ENCODE measurements at places on chromosomes 16 and 17.
A peak's percentile ranks its signal among the peaks of the same experiment; 100 is the strongest.

- DNase-seq: no peak
Observed at GRCh38 chr16:83517398-83517797, 290.4 kb upstream of the HSBP1 start.

- no peak for DNase-seq
Observed at GRCh38 chr17:21061971-21062526, 19.2 kb upstream of the USP22 start.

DNA sequence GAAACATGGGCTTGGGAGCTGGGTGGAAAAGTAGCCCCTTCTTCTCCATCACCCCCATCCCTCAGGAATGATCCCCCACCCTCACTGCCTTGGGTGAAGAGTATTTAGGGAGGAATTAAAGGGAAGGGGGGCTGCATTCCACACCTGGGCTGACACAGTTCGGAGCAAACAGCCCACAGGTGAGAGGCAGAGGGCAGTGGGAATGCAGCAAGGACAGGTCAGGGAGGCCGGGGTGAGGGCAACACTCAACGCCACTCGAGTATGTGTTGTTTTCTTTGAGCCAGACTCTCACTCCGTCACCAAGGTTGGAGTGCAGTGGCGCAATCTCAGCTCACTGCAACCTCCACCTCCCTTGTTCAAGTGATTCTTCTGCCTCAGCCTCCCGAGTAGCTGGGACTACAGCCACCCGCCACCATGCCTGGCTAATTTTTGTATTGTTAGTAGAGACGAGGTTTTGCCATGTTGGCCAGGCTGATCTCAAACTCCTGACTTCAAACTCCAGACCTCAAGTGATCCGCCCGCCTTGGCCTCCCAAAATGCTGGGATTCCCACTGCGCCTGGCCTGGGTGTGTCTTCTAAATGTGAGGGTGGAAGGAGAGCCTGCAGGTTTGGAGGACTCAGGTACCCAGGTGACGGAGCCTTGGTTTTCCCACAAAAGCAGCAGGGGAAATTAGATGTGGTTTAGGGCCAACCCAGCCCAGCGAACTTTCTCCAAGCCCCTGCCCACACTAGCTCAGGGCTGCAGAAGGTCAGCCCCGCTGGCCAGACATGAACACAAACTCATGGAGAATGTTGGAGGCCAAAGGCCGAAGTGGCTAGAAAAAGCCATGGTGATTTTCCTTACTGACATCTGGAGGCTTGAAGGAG lies 21.2 kb upstream of the ITGA3 start:
- no peak for DNase-seq

DNA sequence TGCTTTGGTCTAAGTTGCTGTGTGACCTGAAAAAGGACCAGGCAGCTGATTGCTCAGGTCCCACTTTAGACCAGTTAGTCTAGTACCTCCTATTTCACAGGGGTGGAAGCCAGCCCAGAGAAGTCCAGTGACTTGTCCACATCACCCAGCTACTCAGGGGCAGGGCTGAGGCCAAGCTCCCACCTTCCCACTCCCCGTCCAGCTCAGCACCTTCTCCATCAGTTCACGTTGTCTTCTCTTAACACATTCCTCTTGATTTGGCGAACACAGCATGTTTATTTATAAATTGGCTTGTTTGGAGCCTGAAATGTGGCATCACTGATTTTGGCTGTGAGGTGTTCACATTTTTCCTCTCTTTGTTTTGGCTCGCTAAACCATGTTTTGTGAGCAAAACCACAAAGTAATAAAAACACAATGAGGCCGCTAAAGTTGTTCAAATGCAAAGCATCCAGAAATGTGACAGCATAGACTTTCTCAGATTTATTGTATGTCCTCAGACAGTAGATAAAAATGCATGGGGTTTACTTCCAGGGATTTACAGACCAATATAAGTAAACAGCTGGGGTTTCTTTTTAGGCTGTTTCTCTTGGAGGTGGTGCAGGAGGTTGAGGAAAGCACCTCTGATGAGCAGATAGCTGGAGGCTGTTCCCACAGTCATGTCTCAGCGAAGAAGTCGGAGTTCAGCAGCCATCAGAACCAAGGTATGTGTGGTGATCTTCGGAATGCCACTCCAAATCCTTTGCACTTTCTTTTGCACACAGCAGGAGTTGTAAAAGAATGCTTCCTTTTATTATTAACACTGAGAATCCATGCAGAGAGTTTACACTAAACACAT lies 88.4 kb downstream of the PLXDC1 start:
- no peak for DNase-seq

DNA sequence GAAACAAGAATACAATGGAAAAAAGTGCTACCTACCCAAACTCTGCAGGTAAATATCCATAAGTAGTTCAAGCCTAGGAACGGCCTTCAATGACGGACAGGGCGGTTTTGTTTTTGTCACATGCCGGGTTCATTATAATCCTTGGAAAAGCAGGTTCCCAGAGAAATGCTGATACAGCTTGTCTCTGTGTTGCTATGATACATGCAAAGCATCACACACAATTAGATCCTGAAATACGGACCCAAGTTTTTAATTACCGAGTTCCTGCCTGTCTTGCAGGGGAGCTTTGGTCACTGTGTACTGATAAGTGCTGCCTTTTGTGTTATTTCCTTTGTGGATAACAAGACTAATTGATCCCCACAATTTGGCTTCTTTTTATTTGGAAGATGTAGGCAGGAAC lies 217.4 kb downstream of the HAPSTR1 start:
- DNase-seq: no peak

DNA sequence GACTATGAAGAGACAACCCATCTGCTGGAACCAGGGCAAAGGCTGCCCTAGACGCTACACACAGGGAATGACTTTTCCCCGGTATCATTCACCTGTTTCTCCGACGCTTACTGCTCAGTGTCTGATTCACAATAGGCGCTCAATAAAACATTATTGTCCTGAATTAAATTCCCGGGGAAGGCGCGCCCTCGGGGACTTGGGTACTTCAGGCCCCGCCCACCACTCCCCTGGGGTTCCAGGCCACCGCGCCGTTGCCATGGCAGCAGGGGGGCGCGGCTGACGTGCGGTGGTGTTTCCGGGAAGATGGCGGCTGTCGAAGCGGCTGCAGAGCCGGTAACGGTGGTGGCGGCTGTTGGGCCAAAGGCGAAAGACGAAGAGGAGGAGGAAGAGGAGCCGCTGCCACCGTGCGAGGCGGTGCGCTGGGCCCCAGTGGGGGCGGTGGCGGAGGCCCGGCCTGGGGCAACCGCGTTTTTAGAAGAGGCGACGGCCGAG lies at the start of gene RUNDC1:
Gene RUNDC1 (plus strand): TSS at position 292 of the 492 bp plus-strand sequence. CDS start 12 bp downstream, at position 304.
- DNase-seq: peak; percentile 75

DNA sequence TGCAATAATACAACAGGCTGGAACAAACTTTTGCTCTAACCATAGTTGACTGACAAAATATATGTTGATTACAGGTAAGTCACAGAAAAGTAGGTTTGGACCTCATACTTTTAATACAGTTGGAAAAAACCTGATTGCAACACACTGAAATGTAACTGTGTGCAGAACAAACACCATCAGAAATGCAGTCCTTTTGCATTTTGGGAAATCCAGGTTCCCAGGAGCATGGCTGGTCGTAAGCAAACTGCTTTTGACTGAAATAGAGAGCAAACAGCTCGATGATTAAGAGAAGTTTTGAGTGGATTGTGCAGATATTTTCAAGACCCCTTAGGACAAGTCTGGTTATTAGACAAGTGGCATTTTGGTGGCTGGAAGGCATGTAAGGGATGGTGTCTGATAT lies 8.0 kb downstream of the IGF2BP1 start:
- DNase-seq: no peak

- no peak for DNase-seq
Observed at GRCh38 chr17:42291129-42291528, 2.8 kb downstream of the STAT5A start.

- DNase-seq: peak; percentile 80
Observed at GRCh38 chr17:34637548-34638525, 58.5 kb downstream of the TMEM132E start.

- DNase-seq: no peak
Observed at GRCh38 chr17:72223866-72224291, 103.1 kb downstream of the SOX9 start.

GRCh38 chr17:44044071-44044470 lies 22.4 kb downstream of the LSM12 start:
- no peak for DNase-seq

DNA sequence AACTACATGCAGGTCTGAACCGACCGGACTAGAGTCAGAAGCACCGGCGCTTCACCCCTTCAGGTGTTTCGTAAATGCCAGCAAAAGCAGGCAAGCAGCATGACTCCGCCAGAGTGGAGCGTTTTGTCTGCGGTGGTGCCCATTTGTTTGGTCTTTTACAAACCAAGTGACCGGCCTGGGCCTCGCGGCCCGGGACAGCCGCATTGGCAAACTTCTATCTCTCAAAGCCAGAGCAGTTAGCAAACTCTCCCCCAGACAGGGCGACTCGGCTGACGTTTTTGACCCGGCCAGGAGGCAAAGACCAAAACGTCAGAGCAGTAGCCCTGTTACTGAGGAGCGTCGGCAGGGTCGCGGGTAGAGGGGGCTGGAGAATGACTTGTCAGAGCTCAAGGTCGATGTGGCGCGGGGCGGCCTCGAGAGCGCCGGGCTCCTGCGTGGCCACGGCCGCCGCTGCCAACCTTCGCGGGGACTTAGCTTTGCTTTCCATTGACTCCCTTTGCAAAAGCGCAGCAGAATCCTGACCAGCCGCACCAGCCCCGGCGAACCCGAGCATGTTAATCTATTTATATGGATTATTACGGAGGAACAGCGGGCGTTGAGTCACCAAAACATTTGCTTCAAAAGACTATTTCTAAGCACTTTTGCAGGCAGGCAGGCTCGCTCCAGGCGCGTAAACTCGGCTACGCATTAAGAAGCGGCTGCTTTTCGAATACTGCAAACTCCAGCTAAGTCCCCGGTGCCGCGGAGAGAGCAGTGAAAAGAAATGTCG lies 763 bp upstream of the SOX9 start:
- no peak for DNase-seq

- no peak for DNase-seq
Observed at GRCh38 chr17:62720126-62720850, 87.8 kb downstream of the MARCHF10 start.

GRCh38 chr16:52174168-52174567 lies 372.8 kb downstream of the TOX3 start:
- DNase-seq: no peak

DNA sequence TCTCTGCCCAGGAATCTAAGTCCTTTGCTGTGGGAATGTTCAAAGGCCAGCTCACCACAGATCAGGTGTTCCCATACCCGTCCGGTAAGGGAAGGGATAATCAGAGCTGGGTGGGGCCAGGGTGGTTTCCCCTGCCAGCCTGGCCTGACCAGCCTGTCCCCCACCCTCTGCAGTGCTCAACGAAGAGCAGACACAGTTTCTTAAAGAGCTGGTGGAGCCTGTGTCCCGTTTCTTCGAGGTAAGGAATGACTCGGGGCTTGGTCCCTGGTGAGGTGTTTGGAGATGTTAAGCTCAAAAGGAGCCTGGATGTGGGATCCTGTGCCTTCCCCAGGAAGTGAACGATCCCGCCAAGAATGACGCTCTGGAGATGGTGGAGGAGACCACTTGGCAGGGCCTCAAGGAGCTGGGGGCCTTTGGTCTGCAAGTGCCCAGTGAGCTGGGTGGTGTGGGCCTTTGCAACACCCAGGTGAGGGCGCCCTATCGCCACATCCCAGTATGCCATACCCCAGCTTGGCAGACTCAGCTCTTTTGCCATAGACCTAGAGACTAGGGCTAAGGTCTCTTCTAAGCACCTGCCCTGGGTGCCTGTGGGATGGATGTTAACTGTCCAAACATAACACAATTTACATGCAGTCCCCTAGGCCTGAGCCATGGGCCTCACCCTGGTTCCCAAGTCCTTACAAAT lies 997 bp downstream of the ACADVL start:
- DNase-seq: no peak

- no peak for DNase-seq
Observed at GRCh38 chr16:87207965-87208364, 109.2 kb downstream of the C16orf95 start.

GRCh38 chr16:2987833-2988232 lies 7.6 kb upstream of the PKMYT1 start:
- DNase-seq: no peak

DNA sequence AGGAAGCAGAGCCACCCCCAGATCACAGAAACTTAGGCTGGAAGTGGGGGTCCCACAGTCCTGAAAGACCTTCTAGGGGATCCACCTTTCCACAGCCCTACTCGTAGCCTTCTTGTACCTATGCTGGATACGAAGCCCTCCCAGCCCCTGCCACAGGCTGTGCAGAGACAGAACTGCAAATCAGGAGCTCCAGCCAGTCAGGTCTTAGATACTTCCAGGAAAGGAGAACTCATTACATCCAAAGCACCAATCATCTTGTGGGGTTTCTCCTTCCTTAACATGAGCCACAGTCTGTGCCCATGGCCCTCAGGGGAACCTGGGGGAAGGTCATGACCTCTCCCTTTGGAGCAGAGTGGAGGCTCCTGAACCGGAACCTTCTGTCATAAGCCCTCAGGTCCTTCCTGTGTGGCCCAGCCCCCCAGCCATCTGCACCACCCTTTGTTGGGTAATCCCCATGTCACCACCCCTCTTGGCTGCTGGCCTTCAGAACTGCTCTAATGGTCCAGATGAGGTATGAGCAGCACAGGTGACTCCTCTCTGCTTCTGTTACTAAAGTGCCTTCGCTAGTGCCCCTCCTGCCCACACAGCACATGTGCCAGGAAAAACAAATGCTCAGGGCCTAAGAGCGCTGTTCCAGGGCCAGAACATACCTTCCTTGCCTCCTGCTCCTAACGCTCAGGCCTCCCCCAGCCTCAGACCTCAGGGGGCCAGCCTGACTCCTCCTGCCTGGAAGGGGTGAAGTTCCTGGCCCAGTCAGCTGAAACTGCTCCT lies 14.6 kb downstream of the SRCIN1 start:
- no peak for DNase-seq

DNA sequence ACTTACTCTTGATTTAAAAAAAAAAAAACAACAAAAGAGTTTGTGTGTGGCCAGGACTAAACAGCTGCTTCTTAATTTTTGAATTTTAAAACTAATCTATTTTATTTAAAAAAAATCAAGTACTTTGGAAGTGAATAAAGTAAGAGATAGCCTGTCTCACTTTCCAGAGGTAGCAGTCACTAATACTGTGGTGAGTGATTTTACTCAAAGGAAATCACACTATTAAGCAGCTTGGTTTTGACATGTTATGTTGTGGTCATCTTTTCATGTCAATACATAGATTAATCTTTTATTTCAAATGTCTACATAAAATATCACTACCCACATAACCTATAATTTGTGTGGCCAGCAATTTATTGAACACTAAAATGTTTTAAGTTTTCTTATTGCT lies 102.2 kb upstream of the HLF start:
- DNase-seq: no peak

DNA sequence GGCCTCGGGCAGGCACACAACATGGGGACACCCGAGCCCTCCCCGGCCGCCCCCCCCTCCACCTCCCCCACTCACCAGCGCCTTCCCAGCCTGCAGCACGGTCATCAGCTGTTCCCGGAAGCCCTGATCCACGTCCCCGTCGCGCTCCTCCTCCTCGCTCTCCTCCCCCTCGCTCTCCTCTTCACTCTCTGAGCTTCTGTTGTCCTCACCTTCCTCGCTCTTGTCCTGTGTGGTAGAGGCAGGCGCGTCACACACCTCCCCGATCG lies 10.3 kb downstream of the MYBBP1A start:
- DNase-seq: no peak

- no peak for DNase-seq
Observed at GRCh38 chr16:50169555-50170096, 16.5 kb downstream of the TENT4B start.

- no peak for DNase-seq
Observed at GRCh38 chr16:27678955-27679354, 129.0 kb downstream of the KATNIP start.

GRCh38 chr17:77654850-77655249 lies 303.7 kb upstream of the TNRC6C start:
- no peak for DNase-seq
